ENCODE measurements at places on chromosomes 1 and 21.

- DNase-seq: no peak
These were observed 51.8 kb upstream of the PGD start for GRCh38 chr1:10347109-10347508.

DNA sequence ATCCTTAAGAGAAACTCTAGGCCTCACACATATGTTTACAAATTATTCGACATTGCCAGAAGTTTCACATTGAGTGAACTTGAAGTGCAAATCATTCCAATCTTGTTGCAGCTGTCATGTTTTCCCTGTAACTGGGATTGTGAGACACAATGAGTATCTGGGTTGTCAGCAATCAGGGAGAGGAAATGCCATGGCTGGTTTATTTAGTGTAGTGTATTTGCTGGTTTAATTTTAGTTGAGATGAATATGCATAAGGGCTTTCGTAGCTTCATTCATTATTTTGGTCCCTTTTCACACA, 54.2 kb upstream of the USP1 start:
- DNase-seq: no peak

DNA sequence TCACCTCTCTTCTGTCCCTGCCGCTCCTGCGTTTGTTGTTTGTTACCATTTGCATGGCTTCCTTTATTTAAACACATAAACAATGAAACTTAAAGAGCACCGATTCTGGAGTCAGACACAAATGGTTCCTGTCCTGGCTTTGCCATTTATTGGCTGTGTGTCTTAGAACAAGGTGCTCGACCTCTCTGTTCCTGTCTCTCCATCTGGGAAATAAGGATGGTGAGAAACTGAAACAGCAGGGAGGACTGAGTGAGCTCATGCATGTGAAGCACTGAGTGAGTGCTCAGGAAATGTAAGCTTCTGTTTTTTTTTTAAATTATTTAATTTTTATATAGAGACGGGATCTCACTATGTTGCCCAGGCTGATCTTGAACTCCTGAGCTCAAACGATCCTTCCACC, 148.2 kb upstream of the WNT4 start:
- DNase-seq: no peak

DNA sequence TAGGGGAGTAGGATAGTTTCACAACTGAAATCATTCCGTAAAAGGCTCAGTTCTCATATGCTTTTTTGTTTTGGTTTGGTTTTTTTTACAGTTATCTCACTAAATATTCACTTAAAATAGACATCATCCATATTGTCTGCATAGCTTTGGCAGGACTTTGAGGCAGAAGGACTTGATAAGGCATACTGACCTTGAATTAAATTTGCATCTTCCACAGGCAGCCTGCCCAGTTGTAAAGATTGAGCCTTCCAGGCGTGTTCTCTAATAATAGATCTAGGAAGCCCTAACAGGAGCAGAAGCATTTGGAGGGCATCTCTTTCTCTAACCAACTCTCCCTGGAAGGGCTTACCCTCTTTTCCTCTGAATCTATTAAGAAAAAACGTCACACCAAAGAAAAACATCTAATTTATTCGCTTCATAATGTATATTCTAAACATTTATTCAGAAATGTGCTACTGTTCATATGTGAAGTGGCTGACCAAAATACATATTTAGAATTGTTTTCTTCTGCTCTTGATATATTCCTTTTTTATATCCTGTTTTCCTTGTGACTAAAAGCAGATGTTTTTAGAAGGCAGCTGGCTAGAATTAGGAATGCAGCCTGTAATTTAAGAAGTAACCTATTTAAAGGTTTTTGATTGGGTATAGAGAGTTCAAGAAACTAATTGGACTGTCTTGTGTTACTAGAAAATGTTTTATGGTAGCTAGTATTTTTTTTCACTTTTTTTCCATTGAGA, 20.2 kb downstream of the DESI2 start:
- DNase-seq: no peak

DNA sequence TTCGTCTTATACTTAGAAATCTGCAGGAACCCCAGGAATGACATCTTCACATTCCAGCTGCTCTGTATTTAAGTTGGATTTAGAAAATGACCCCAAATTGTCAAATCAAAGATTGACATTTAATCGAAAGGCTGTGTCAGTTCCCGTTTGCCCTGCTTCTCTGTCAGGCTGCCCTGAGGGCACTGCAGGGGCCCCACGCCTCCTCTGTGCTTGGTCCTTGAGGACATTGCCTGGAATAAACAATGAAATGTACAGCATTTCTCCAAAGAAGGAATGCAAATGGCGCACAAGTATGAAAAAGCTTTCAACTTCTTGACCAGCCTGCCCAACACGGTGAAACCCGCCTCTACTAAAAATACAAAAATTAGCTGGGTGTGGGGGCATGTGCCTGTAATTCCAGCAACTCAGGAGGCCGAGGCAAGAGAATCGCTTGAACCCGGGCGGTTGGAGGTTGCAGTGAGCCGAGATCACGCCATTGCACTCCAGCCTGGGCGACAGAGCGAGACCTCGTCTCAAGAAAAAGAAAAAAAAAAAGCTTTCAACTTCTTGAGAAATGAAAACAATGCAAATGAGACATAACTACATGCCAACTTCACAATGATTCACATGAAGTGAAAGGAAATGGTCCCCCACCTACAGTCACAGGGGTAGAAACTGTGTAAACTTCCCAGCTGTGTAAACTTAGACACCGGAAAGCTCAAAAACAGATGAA, 3.0 kb downstream of the TMPRSS3 start:
- no peak for DNase-seq

DNA sequence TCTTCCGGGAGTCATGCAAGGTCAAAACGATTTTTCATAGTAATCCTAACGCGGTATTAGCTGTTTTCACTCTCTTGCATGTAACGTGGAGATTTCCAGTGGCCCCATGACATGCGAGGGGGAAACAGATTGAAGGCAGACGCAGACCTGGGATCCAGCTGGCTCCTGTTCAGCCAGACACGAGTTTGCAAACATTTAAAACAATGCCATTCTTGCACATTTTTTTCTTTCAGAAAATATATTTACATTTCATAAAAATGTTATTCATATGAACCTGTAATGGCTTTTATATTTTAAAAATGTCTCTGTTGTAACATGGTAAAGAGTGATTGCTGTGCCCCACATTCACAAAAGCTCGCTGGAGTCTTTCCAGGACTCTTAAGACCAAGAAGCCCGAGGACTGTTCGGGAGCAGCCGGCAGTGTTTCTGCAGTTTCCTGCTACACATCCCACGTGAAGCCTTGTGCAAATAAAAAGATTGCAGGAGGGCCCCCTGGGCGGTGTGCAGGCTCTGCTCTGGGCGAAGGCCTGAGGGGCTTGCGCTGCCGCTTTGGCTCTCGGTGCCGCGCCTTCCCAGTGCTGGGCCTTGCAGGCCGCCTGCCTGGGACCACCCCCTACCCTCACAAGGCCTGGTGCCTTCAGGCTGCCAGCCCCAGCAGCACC, 184.9 kb downstream of the DYRK1A start:
- DNase-seq: peak; percentile 66

- no peak for DNase-seq
These were observed 205.1 kb upstream of the RUNX1 start for GRCh38 chr21:35254006-35254764.

GRCh38 chr21:14271053-14271452, 55.1 kb downstream of the RBM11 start:
- DNase-seq: no peak

GRCh38 chr1:24874056-24874455, 56.0 kb downstream of the RUNX3 start:
- DNase-seq: no peak

GRCh38 chr1:91036894-91037829, 15.3 kb upstream of the ZNF644 start:
- DNase-seq: no peak

- DNase-seq: no peak
These were observed 19.5 kb downstream of the ATF3 start for GRCh38 chr1:212628046-212628445.

DNA sequence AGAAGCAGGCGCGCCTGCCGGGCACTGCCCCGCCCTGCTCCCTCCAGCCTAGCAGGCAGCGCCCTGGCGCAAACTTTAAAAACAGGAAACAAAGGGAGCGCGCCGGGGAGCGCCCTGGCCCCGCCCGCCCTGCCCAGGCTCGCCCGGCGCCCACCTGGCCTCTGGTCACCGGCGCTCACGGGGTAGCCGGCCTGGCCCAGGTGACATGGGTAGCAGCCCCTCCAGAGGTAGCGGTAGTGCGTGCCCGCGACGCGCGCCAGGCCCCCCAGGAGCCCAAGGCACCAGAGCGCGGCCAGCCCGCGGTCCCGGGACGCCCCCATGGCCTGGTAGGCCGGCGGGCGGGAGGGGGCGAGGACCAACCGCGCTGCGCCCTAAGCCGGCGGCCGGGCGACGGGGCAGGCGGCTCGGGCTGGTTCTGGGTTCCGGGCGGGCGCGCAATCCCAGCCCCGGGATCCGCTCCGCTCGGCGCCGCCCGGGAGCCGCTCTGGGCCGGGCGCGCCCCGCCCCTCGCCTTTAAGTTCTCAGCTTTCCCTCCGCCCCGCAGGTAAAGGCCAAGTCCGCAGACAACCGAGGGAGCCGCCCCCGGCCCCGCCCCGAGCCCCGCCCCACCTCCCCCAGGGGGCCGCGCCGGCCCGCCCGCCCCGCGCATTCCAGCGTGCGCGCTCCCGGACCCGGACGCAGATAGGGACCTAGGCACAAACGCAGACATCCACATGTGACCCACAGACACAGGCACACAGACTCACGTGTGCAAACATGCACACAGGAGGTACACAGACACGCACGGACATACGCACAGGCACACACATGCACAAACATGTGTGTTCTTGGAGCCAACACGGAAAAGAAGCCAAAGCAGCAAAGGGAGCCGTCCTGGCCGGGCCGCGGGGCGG, 76.7 kb downstream of the ARHGEF16 start:
- DNase-seq: peak; percentile 59

DNA sequence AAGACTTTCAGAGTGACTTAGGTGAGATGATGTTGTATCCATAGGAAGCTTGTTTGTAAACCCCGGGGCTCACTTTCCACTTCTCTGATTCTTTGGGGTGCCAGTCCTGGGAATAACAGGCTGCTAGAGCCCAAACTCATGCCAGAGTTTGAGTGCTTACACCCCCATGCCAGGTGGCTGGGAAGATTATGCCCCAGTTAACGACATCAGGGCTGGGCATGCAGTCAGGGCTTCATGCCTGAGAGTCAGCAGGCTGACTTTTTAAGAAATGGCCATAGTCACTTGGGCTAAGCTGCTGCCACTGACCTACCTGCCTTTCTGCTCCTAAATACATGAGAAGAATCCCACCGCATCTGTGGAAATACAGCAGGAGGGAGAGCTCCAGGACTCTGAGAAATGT, 425.6 kb upstream of the VAMP3 start:
- DNase-seq: no peak

GRCh38 chr1:226004396-226004795, 5.3 kb upstream of the SDE2 start:
- DNase-seq: no peak

- DNase-seq: peak; percentile 90
These were observed at the start of gene CAPN2 for GRCh38 chr1:223712194-223712849. Gene CAPN2 (plus strand): TSS chr1:223712539. CDS start chr1:223712641, 102 bp downstream.

DNA sequence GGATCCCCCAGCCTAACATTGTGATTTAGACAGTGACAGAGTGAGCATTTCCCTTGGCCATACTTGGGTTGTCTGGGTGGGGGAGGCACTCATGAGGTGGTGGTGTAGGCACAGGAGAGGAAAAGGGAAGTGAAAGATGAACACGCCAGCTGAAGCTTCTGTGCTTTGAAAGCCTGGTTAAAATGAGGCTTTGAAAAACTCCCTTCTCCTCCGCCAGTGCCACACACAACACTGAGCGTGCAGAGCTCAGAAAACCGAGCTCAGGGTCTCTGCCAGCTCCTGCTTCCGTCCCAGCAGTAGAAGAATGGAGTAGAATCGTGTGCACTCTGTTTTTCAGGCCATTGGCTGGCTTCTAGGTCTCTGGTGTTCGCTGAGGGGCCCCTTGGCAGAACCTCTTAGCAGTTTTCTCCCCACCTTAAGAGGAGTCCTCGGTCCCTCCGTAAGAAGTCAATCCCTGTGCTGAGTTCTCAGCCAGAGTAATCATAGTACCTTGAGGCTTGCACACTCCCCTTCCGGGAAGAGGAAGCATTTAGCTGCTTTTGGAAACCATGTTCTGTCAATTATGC, 12.9 kb downstream of the PLEKHM2 start:
- no peak for DNase-seq

DNA sequence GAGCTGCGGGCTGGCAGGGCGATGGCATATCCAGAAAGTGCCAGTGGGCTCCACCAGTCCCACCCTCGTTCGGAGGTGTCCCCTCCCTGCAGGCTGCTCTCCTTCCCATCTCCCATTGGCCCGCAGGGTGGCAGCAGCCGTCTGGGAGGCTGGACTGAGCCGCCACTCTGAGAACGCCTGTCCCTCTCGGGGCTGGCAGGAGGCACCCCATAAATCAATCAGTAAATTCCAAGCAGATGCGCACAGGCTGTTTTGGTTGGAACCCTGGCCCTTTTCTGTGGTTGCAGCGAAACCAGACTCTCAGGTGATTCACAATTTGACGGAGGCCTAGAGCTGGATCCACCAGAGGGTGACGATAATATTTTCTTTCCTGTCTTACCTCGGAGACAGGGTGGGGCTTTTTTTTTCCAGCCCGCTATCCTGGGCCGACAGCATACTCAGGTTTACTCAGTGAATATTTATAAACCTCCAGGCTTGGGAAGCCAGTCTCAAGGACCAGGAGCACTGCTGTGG, 99.7 kb downstream of the GLIS1 start:
- DNase-seq: no peak

GRCh38 chr1:75342786-75343185, 208.6 kb downstream of the LHX8 start:
- peak; percentile 57 for DNase-seq

GRCh38 chr1:12088607-12089006, 25.5 kb downstream of the TNFRSF8 start:
- no peak for DNase-seq

GRCh38 chr1:220521778-220522177, 6.2 kb upstream of the MARK1 start:
- peak; percentile 49 for DNase-seq

DNA sequence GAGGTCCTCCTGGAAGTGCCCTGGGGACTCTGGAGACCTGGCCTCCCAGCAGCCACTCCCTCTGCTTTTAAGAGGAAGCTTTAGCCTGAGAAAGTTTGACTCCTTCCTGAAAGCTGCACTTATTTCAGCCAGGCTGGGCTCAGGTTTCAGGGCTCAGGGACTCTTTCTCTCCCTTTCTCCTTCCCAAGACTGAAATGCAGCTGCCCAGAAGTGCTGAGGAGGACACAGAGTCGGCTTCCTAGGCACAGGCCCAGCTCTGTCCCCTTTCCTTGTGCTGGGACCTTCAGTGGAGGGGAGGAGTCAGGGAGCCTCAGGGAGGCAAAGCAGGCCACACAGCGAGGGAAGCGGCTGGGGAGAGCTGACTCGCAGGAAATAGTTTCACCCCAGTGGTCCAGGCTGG, 137.3 kb downstream of the NAV1 start:
- DNase-seq: no peak

DNA sequence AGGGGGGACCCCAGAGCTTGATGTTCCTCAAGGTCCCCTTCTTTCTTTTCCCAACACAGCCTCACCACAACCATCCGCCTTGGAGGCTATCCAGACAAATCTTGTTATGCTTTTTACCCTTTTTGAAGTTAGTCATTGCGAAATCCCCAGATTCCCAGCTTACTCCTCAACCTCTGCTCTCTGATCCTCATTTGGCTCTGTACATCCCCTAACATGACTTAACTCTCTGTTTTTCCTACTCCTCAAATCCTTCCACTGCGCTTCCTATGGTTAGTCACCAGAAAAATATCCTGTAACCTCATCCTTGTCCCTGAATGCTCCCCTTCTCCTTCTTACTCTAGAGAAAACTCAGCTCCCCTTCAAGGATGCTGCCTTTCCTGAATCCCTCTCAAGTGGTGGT, 189.1 kb upstream of the POU3F1 start:
- DNase-seq: no peak

GRCh38 chr1:36506276-36506920, 23.7 kb upstream of the CSF3R start:
- DNase-seq: no peak
